ENCODE measurements at places on chromosomes 12 and 14. TPM values are rescaled to one million over a fixed set of nuclear protein-coding genes. Genes with fewer than 3 reads are reported as not detected.

- no peak overlapping the region for H3K4me3 ChIP-seq
- H3K4me1 ChIP-seq: no peaks in the 10 kb centered on the region
- H3K27ac ChIP-seq: no peak overlapping the region
These were observed 68.6 kb downstream of the CNTN1 start for GRCh38 chr12:40760821-40761220.

DNA sequence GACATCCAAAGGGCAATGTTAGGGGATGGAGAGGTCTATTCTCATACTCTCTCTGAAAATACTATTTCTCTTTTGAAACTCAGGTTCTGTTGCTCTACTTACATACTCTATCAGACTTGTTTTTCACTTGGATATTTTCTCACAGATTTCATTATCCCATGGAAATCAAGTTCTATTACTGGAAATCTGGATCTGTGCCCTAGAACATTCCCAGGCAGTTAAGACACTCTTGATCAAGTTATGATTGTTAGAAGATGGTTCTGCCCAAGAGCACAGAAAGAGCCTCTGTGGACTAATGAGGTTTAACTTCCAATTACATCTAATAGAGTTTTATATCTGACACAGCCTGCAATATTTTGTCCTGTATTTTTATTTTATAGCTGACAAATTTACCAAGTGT, 591.0 kb upstream of the ATP2B1 start:
- peaks cover 12% of the 10 kb centered on the region for H3K27me3 ChIP-seq
- H3K4me1 ChIP-seq: peaks cover 13% of the 10 kb centered on the region
- no peak for DNase-seq
- no peaks in the 10 kb centered on the region for H3K36me3 ChIP-seq
- no peak overlapping the region for H3K4me3 ChIP-seq
- H3K27ac ChIP-seq: no peak overlapping the region

GRCh38 chr14:68315081-68315480, 477.8 kb downstream of the ZFP36L1 start:
- H3K27ac ChIP-seq: no peak overlapping the region
- H3K4me3 ChIP-seq: no peak overlapping the region
- no peaks in the 10 kb centered on the region for H3K27me3 ChIP-seq
- no peaks in the 10 kb centered on the region for H3K36me3 ChIP-seq
- no peak for DNase-seq
- H3K4me1 ChIP-seq: peaks cover 21% of the 10 kb centered on the region

DNA sequence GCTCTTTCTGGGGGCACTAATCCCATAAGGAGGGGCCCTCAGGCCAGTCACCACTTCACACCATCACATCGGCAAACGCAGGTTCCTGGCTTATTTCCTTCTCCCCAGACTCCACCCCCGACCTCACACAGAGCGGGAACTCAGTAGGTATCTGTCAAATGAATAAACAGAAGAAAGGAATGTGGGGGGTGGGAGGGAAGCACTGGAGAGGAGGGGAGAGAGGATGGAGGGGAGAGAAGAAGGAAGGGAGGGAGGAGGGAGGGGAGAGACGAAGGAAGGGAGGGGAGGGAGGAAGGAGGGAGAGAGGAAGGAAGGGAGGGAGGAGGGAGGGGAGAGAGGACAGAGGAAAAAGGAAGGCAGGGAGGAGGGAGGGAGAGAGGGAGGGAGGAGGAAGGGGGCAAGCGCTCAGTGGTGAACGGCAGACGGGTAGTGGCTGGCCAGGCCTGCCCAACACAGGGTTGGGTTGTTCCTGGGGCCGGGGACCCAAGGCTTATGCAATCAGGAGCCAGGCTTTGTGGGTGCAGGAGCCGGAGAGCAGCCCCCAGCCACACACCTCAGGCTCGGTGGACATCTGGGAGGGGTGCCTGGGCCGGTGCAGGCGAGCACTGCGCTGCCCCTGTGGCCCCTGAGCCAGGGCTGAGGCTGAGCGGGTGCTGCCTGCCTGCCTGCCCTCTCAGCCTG, 52.6 kb upstream of the FBRSL1 start:
- H3K36me3 ChIP-seq: no peaks in the 10 kb centered on the region
- no peaks in the 10 kb centered on the region for H3K27me3 ChIP-seq
- peak; percentile 46 for DNase-seq
- H3K27ac ChIP-seq: no peak overlapping the region
- peak overlapping the region; percentile 18 for H3K4me3 ChIP-seq

- H3K27me3 ChIP-seq: no peaks in the 10 kb centered on the region
- no peak for DNase-seq
- no peaks in the 10 kb centered on the region for H3K36me3 ChIP-seq
- H3K27ac ChIP-seq: no peak overlapping the region
- no peak overlapping the region for H3K4me3 ChIP-seq
These were observed 225.4 kb upstream of the KITLG start for GRCh38 chr12:88805692-88806091.

GRCh38 chr12:99600388-99600787, 47.2 kb upstream of the GARIN6 start:
- no peaks in the 10 kb centered on the region for H3K27me3 ChIP-seq
- no peak for DNase-seq
- H3K4me3 ChIP-seq: no peak overlapping the region
- no peaks in the 10 kb centered on the region for H3K36me3 ChIP-seq
- no peak overlapping the region for H3K27ac ChIP-seq

DNA sequence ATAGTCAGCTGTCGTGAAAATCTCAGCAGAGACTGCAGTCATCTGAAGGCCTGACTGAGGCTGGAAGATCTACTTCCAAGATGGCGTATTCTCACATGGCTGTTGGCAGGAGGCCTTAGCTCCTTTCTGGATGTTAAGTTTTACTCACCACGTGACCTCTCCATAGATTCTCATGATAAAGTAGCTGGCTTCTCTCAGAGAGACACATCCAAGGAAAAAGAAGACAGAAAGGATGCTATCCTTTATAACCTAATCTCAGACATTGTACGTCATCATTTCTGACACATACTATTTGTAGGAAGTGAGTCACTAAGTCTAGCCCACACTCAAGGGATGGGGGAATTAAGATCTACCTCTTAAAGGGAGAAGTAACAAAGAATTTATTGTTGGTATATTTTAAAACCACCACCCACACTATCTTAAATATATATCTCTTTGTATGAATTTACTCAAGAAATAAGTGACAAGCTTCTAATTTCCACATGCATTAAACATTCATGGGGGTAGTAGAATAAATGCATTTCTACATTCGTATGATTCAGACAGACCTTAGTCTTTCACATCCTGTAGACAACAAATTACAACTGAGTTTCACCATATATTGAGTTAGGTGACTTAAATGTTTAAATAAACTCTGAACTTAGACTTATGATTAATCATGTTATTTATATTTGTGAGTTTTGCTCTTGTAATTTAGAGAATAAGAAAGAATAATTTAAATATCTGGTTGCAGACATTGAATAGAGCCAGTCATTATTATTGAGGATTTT, 411.0 kb downstream of the LRIG3 start:
- no peaks in the 10 kb centered on the region for H3K4me1 ChIP-seq
- DNase-seq: no peak
- no peak overlapping the region for H3K27ac ChIP-seq
- H3K27me3 ChIP-seq: peaks cover 2% of the 10 kb centered on the region
- no peak overlapping the region for H3K4me3 ChIP-seq

GRCh38 chr14:90742729-90743128, 73.5 kb downstream of the TTC7B start:
- H3K27ac ChIP-seq: no peak overlapping the region
- DNase-seq: no peak
- no peaks in the 10 kb centered on the region for H3K36me3 ChIP-seq
- H3K4me3 ChIP-seq: no peak overlapping the region
- H3K4me1 ChIP-seq: no peaks in the 10 kb centered on the region

- DNase-seq: no peak
- H3K27me3 ChIP-seq: no peaks in the 10 kb centered on the region
- no peaks in the 10 kb centered on the region for H3K4me1 ChIP-seq
- no peak overlapping the region for H3K27ac ChIP-seq
- no peak overlapping the region for H3K4me3 ChIP-seq
- no peaks in the 10 kb centered on the region for H3K36me3 ChIP-seq
These were observed 14.1 kb upstream of the NCOR2 start for GRCh38 chr12:124581307-124582107.

DNA sequence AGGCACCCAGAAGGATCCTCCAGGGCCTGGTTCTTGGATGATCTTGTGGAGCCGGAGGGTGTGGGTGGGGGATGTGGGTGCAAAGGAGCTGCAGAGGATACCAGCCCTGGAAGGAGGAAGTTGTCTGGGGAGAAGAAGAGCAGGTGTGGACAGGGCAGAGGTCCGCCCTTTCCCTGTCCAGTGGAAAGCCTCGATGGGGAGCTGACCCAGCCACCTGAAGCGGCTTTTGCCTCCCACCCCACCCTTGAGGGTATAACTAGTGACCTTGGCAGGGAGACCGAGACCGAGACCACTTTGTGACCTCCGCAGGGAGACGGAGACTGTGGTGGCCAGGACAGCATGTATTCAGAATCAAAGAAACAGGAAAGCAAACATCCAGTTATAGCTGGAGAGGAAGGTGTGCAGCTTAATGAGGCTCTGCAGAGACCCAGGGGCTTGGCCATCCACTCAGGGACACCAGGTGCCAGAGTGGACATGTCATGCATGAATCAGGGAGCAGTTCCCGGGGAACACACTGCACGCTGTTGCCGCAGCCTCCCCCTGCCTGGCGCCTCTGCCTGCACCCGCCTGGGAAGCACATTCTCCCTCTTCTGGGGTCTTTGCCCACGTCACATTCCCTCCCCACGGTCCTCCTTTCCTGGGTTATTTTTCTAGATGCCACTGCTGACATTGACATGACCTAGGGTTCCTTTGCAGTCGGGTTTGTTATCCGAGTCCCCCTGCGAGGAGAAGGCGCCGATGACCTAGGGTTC, 87.7 kb downstream of the ADGRD1 start:
- no peak overlapping the region for H3K4me3 ChIP-seq
- H3K27me3 ChIP-seq: no peaks in the 10 kb centered on the region
- H3K36me3 ChIP-seq: no peaks in the 10 kb centered on the region
- H3K27ac ChIP-seq: no peak overlapping the region
- H3K4me1 ChIP-seq: no peaks in the 10 kb centered on the region

DNA sequence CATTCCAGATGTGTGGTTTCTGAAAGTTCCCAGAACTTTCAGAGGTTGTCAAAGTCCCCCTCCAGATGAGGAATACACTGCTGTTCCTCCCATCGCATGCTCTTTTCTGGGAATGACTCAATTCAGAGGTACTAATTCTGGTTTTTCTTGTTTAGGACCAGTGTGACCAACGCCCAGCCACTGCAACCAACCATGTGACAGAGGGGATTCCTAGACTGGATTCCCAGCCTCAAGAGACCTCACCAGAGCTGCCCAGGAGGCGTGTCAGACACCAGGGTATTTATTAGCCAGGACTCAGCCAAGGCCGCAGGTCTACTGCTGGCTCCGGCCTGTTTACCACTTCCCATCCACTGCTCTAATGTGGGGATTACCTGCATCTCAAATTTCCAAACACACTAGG, 24.2 kb downstream of the TRAFD1 start:
- peak overlapping the region; percentile 24 for H3K27ac ChIP-seq
- no peaks in the 10 kb centered on the region for H3K27me3 ChIP-seq
- peaks cover 1% of the 10 kb centered on the region for H3K4me1 ChIP-seq
- peaks cover 61% of the 10 kb centered on the region for H3K36me3 ChIP-seq
- DNase-seq: no peak

- H3K36me3 ChIP-seq: no peaks in the 10 kb centered on the region
- no peak for DNase-seq
- H3K4me1 ChIP-seq: no peaks in the 10 kb centered on the region
- H3K4me3 ChIP-seq: no peak overlapping the region
- H3K27me3 ChIP-seq: peaks cover 5% of the 10 kb centered on the region
- no peak overlapping the region for H3K27ac ChIP-seq
These were observed 107.2 kb upstream of the VASH1 start for GRCh38 chr14:76653875-76654572.

DNA sequence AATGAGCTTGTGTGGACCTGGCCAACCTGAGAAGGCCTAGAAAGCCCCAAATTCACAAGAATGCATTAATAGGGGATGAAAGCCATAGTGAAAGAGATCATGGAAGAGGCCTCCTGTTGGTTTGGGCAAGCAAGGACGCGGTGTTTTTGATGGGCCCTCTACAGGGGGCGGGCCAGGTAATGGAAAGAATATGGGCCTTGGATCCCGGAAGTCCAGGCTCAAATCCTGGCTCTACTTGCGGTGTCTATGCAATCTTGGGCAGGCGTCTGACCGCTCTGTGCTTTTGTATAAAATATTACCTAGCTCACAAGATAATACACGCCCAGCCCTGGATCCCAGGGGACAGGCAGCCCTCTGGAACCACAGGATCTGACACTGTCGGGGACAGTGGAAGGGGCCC, 41.1 kb upstream of the CLMN start:
- H3K4me1 ChIP-seq: no peaks in the 10 kb centered on the region
- H3K27ac ChIP-seq: no peak overlapping the region
- H3K4me3 ChIP-seq: no peak overlapping the region
- peaks cover 29% of the 10 kb centered on the region for H3K27me3 ChIP-seq
- DNase-seq: no peak
- H3K36me3 ChIP-seq: no peaks in the 10 kb centered on the region

GRCh38 chr12:58871556-58871955, 48.7 kb downstream of the LRIG3 start:
- H3K27me3 ChIP-seq: no peaks in the 10 kb centered on the region
- H3K4me3 ChIP-seq: no peak overlapping the region
- DNase-seq: no peak

DNA sequence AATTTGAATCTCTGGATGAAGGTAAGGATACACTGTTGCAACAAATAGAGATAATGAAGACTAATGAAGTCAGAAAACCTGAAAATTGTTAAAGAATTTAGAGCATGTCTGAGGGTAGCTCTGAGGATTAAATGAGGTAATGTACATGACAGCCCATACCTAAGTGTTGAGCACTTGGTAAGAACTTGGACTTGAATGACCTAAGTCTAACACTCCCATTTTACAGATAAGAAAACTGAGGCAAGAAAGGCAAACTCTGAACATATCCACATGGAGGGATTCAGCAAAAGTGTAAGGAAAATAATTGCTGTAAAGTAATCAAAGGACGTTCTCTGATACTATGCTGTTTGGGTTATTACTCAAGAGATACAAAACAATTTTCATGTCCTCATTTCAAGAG, 29.0 kb downstream of the PTPRB start:
- H3K36me3 ChIP-seq: no peaks in the 10 kb centered on the region
- H3K4me1 ChIP-seq: peaks cover 6% of the 10 kb centered on the region
- H3K4me3 ChIP-seq: no peak overlapping the region
- H3K27ac ChIP-seq: no peak overlapping the region
- peaks cover 37% of the 10 kb centered on the region for H3K27me3 ChIP-seq
- no peak for DNase-seq

DNA sequence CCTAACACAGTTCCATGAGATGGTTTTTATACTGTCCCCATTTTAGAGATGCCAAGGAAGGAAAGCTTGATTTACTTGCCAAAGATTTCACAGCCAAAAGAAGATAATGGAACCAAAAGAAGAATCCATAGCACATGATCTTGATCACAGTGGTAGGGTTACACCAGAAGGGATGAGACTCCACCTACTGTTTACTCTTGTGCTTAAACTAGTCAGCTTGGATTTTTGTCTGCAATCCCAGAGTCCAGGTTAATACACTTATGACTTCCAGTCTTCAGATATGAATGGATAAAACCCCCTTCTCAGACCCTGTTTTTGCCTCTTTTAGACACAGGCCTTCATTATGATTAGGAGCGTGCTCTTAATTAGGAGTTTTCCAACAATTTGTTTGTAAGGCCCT, 454.2 kb downstream of the AEBP2 start:
- no peak overlapping the region for H3K4me3 ChIP-seq
- no peaks in the 10 kb centered on the region for H3K36me3 ChIP-seq
- no peak for DNase-seq
- no peak overlapping the region for H3K27ac ChIP-seq
- peaks cover 2% of the 10 kb centered on the region for H3K27me3 ChIP-seq
- H3K4me1 ChIP-seq: peaks cover 8% of the 10 kb centered on the region

C14orf39 gene
- not detected for total RNA-seq

OR6C4 gene
- total RNA-seq: not detected

LGR5 gene
- not detected for total RNA-seq

BIN2 gene
- 33.8 TPM for total RNA-seq

SMCO3 gene
- total RNA-seq: not detected

SIX1 gene
- not detected for total RNA-seq

SPTB gene
- total RNA-seq: 0.55 TPM

CCDC197 gene
- not detected for total RNA-seq

SELPLG gene
- total RNA-seq: 21.9 TPM
